ENCODE measurements at places on chromosomes 4 and X.

- no peak for DNase-seq
These were observed 231.5 kb upstream of the AGTR2 start for GRCh38 chrX:115939070-115939469.

- no peak for DNase-seq
These were observed 109.3 kb upstream of the DGKK start for GRCh38 chrX:50579955-50580354.

- no peak for DNase-seq
These were observed 19.9 kb downstream of the DCHS2 start for GRCh38 chr4:154471526-154472331.

DNA sequence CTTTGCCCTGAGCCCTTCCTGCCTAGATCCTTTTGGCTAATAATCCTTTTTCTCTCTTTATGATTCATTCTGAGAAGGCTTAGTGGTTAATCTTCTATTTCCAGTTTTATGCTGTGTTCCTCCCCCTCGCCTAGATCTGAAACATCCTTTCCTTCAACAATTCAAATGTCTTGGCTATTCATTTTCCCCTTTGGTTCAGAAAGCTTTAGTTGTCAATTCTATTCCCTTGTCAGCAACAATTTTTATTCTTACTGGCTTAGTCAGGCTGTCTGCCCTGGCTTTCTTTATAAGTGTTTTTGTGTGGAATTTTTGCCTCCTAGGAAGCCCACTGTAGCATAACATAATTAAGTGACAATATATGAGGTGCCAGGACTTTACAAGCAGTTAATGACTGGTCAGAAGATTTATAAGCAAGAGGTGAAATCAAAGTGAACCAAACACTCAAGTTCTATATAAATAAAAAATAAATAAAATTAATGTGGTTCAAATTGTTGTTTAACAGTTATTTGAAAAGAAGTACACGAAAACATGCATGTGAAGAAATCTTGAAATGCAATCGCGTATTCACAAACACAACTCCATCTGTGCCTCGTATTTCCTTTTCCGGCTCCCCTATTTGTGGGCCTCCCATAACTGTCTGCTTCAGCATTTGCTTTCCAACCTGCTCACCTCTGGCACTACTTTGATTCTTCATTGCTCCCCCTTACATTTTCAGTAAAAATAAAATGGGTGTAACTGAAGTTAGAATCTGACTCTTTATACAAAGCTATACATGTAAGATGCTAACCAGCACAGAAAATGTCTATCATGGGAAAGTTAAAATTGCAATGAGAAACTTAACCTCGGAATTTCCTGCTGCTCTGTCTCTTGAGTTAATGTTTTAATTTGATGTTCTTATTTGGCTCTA lies 235.4 kb downstream of the SPRY1 start:
- DNase-seq = no peak

DNA sequence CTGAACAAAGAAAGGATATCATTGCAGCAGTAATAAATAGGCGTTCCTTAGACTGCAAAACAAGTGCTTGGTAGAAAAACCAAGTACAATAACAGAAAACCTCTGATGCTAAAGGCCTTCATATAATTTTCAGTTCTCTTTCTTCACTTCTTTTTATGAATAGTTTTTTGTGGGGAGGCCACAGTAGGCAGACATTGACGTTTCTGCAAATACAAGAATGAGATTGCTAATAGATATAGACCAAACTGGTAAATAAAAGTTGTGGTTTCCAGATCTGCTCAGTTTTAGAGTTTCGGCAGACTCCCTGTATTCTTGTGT lies 57.0 kb upstream of the RAP1GDS1 start:
- DNase-seq = no peak

GRCh38 chrX:3299636-3300035 lies 46.8 kb downstream of the MXRA5 start:
- DNase-seq = no peak

DNA sequence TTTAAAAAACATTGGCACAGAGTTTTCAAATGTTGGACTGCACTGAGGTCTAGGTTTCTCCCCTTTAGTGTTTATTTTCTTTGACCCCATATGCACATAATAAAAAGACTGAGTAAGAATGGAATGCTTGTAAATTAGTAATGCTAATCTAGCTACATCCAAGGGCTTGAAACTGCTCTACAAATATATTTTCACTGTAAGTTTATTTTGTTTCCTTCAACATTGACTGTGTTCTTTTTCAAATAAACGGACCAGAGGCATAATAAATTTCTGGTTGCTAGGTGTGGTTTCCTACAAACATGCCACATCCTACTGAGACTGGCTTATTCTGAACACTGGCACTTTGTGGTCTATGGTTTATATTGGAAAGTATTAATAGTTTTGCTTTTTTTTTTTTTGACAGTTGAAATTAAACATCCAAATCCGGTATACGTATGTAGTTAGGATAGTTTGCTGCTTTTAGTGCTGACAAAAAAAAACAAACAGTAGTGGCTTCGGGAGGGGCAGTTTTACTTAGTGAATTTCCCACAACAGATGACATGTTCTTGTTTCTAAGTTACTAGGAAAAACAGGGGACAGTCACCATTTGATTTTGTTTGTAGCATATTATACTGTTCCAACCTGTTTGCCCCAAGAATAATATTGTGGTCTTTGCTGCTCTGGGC lies 13.2 kb downstream of the CA5B start:
- no peak for DNase-seq

DNA sequence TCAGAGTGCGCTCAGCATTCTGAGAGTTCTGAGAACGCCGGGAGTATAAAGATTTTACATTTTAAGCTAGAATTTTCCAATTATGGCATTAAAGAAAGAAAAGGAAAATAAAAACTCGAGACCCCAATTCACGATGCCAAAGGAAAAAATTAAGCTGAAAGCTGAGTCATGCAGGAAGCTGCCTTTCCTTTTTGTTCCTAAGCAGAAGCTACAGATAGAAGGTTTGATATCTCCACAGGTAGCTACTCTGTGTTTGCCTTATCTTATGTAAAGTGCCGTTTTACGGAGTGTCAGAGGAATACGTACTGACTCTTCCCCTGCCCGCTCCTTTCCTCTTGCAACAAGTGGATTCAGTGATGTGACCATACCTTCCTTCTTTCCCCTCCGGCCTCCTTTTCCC lies 10.8 kb upstream of the SORBS2 start:
- DNase-seq = no peak

Measured in substantia nigra (tissue), 51 donors.